Pericardium fibroblast (primary cell): ENCODE measurements at places on chromosomes 6 and 20. TPM values are rescaled to one million over a fixed set of nuclear protein-coding genes. Genes with fewer than 3 reads are reported as not detected.

The IPCEF1 gene
- total RNA-seq = 0.58 TPM in 1 of 2 replicates, not detected in the other

The ZNF391 gene
- 1.1 and 10.0 TPM in 2 replicates for total RNA-seq

The RIPOR2 gene
- 4.0 and 35.2 TPM in 2 replicates for total RNA-seq

The BEND6 gene
- total RNA-seq = 7.0 and 11.7 TPM in 2 replicates

The GOPC gene
- 25.4 and 28.6 TPM in 2 replicates for total RNA-seq

The PDYN gene
- not detected in 2 replicates for total RNA-seq

The MAP7 gene
- 0.12 TPM in 1 of 2 replicates, not detected in the other for total RNA-seq

The SLC17A1 gene
- not detected in 2 replicates for total RNA-seq

The ENPP5 gene
- total RNA-seq = 0.51 and 0.70 TPM in 2 replicates

The PLA2G7 gene
- total RNA-seq = 0.12 TPM in 1 of 2 replicates, not detected in the other

The TAAR6 gene
- not detected in 2 replicates for total RNA-seq

The ULBP3 gene
- total RNA-seq = 6.9 and 7.1 TPM in 2 replicates

The VSTM2L gene
- 2.1 and 8.6 TPM in 2 replicates for total RNA-seq

The GPR6 gene
- total RNA-seq = not detected in 2 replicates

The EDN1 gene
- 1.4 and 22.3 TPM in 2 replicates for total RNA-seq
